Stimulated activated CD8-positive, alpha-beta memory T cell treated with anti-CD3 and anti-CD28 coated beads, Interleukin-4, amount 100 ng/mL, for 1 hour (primary cell): ENCODE measurements at places on chromosomes 2 and 18.

- DNase-seq, result no peak
These were observed 10.3 kb upstream of the FTCDNL1 start for GRCh38 chr2:199861132-199861774.

DNA sequence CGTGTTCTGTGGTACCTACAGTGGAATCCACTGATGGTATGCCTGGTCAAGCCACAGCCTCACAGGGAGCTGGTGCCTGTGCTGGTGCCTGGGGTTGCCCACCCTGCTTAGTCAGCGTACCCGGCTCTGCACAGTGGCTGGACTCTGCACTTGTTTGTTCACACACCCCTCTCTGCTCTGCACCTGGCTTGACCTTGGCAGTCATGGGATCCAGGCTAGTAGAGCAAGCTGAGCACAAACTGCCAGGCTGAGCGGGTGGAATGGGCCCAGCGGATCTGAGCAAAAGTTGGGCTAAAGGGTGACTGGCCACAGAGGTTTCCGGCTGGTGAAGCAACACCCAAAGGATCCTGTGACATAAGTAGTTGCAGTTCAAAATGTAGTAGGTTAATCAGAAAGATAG is 163.5 kb downstream of the CDH19 start:
- DNase-seq, result no peak

GRCh38 chr2:129056959-129057317 is 738.3 kb upstream of the HS6ST1 start:
- DNase-seq, result no peak

DNA sequence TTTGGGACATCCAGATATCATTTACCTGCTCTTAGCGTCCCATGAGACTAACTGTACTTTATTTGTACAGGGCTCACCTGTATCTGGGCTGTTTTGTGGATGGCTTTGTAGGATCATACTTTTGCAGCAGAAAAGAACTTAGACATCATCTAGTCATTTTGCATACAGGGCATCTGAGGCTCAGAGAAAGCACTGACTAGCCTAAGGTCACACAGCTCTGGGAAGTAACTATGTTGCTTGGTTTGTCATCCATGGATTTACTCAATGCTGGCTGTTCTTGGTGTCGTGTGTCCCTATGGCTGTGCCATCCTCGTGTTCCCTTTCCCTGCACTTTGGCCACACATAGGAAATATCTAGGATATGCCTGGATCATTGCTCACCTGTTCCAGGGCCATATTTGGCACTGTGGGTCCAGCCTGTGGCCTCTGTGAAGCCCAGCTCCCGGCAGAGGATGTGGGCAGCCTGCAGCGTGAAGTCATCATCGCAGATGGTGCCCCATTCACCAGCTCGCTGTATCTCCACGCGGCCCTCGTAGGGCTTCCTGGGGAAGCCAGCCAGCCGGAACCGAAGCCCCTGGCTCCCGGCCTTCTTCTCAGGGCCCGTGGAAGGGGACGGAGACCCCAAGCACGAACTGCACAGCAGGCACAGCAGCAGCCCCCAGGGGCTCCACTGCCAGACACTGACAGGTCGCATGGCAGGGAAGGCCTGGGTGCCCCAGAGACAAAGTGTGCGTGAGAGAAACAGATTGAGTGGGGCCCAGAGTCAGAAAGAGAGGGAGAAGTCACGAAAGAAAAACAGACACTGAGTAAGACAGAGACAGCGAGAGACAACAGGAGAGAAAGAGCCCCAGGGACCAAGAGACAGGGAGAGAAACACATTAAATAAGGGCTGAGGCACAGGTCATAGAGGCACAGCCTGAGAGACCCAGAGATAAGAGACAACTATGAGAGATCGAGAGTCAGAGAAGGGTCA is 1.5 kb downstream of the LOXL3 start:
- no peak for DNase-seq

- no peak for DNase-seq
These were observed 90.7 kb downstream of the NRP2 start for GRCh38 chr2:205772983-205773382.

- DNase-seq, result no peak
These were observed 11.1 kb downstream of the DNAH6 start for GRCh38 chr2:84527137-84528129.

DNA sequence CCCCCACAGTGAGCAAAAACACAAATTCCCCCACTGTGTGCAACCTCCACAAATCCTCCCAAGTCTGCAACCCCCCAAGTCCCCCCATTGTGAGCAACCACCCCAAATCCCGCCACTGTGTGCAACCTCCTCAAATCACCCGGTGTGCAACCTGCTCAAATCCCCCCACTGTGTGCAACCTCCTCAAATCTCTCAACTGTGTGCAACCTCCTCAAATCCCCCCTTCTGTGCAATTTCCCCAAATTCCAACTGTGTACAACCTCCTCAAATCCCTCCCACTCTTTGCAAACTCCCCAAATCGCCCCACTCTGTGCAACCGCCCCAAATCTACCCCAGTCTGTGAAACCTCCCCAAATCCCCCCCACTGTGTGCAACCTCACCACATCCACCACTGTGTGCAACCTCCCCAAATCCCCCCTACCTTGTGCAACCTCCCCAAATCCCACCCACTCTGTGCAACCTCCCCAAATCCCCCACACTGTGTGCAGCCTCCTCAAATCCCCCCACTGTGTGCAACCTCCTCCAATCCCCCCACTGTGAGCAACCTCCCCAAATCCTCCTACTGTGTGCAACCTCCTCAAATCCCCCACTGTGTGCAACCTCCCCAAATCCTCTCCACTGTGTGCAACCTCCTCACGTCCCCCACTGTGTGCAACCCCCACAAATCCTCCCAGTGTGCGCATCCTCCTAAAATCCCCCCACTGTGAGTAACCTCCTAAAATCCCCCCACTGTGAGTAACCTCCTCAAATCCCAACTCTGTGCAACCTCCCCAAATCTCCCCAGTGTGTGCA is 115.2 kb downstream of the TPO start:
- DNase-seq, result no peak
